Activated CD8-positive, alpha-beta memory T cell treated with anti-CD3 and anti-CD28 coated beads for 48 hours (primary cell): ENCODE measurements at places on chromosomes 5 and 9.

DNA sequence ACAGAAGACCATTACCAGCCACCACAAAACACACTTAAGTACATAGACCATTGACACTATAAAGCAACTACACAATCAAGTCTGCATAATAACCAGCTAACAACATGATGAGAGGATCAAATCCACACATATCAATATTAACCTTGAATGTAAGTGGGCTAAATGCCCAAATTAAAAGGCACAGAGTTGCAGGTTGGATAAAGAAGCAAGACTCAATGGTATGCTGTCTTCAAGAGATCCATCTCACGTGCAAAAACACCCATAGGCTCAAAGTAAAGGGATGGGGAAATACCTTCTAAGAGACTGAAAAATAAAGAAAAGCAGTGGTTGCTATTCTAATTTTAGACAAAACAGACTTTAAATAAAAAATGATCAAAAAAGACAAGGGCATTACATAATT is 113.6 kb upstream of the CD180 start:
- DNase-seq: no peak

DNA sequence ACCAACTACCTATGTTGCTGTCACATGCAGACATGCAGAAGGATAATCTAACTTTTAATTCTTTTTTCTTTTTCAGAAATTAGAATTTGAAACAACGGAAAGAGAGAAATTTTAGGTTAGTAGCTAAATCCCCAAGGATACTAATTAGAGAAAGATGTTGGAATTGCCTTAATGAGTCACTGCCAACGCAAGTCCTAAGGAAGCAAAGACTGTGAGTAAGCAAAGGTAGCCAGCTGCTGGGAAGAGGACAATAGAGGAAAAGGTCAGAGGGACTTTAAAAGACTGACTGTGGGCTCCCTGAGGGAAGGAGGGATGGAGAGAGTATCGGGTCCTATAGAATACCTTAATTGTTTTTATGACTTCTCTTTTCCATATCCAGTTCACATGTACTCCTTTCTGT is 461.9 kb upstream of the PAPPA start:
- no peak for DNase-seq

GRCh38 chr9:12988258-12988657 is 213.4 kb downstream of the LURAP1L start:
- DNase-seq: no peak

- DNase-seq: no peak
These were observed 12.6 kb downstream of the ERGIC1 start for GRCh38 chr5:172846677-172847076.

- DNase-seq: no peak
These were observed 248.1 kb upstream of the MAP3K1 start for GRCh38 chr5:56567278-56567677.

GRCh38 chr5:1656271-1656975 is 132.7 kb upstream of the LPCAT1 start:
- DNase-seq: no peak

GRCh38 chr5:138226910-138227309 is 13.8 kb upstream of the CDC23 start:
- DNase-seq: no peak

DNA sequence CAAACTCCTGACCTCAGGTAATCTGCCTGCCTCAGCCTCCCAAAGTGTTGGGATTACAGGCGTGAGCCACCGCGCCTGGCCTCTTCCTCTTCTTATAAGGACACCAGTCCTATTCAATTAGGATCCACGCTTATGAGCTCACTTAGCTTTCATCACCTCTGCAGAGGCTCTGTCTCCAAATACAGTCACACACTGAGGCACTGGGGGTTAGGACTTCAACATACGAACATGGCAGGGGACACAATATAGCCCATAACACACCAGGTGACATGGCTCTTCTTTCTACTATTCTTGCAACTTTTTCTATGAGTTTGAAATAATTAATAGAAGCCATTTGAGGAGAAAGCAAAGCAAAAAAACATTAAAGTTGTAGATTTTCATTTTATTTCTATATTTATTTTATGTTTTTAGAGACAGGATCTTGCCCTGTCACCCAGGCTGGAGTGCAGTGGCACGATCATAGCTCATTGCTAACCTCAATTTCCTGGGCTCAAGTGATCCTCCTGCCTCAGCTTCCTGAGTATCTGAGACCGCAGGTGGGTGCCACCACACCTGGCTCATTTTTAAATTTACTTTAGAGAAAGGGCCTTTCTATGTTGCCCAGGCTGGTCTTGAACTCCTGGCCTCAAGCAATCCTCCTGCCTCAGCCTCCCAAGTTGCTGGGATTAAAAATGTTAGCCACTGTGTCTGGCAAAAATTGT is 6.0 kb upstream of the PRRT1B start:
- DNase-seq: no peak

- DNase-seq: no peak
These were observed 37.6 kb upstream of the TRMT10B start for GRCh38 chr9:37715991-37716505.

DNA sequence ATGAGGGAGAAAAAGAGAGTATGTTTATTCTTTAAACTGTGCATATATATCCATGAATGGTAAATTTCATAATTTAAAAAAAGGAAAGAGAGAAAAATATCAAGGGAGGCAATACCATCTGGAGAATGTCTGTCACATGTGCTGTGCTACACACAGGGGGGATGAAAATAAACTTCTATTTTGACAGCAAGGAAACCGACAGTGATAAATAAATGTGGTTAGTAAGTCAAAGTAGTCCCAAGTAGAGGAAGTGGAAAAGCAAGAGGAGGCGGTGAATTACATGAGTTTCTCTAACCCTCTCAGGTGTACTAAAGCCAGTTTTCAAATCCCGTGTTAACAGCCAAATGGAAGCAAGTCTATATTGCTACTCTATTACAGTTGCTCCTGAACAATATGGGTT is 83.3 kb downstream of the ICE1 start:
- no peak for DNase-seq

DNA sequence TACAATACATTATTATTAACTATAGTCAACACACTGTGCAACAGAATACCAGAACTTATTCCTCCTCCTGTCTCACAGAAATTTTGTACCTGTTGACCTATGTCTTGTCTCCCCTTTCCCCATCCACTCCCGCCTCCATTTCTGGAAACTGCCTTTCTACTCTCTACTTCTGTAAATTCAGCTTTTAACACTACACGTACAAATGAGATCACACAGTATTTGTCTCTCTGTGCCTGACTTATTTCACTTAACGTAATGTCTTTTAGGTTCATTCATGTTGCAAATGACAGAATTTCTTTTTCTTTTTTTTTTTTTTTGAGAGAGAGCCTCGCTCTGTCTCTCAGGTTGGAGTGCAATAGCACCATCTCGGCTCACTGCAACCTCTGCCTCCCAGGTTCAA is 19.5 kb downstream of the MEF2C start:
- DNase-seq: no peak

DNA sequence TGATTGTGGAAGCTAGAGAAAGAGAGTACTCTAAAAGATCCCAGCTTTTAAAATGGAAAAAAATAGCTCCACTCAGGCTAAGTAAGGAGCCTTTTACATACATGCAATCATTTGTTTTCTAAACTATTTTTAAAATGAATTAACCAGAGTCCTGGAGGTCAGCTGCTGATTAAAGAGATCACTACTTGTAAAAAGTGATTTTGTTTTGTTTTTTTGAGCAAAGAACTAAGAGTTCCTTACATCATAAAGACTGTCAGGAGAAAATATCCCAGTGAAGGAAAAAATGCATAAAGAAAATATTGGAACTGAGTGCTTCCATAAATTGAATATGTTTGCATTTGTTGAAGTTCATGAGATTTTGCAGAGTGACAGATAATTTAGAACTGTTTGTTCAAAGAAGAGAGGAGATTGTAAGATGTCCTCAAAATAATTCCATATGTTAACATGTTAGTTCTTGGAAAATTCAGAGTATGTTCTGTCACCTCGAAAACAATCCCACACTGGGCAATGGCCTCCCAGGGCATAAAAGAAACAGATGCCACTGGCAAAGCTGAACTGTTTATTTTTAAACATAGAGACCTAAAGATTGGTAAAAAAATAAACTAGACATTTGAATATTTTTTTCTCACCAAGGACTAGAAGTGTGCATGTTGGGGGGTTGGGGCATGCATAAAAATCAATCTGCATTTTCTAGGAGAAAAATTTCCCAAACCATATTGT is 264.7 kb downstream of the NPR3 start:
- no peak for DNase-seq

DNA sequence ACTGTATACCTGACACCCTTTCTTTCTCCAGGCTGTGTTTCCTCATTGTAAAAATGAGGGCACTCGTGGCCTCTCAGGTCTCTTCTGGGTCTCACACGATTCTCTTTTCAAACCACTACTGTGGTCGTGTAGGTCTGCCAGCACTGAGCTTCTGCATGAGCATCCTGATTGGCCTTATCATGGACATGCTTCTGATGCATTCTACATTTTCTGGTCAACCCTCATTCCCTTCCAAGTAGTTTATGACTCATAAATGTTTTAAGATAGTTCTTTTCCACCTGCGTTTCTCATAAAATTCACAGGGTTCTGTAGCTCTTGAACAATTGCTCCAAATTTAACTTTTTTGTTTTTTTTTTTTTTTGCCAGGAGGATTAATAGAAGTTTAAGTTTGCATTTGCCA is 294.8 kb downstream of the KCTD16 start:
- no peak for DNase-seq

DNA sequence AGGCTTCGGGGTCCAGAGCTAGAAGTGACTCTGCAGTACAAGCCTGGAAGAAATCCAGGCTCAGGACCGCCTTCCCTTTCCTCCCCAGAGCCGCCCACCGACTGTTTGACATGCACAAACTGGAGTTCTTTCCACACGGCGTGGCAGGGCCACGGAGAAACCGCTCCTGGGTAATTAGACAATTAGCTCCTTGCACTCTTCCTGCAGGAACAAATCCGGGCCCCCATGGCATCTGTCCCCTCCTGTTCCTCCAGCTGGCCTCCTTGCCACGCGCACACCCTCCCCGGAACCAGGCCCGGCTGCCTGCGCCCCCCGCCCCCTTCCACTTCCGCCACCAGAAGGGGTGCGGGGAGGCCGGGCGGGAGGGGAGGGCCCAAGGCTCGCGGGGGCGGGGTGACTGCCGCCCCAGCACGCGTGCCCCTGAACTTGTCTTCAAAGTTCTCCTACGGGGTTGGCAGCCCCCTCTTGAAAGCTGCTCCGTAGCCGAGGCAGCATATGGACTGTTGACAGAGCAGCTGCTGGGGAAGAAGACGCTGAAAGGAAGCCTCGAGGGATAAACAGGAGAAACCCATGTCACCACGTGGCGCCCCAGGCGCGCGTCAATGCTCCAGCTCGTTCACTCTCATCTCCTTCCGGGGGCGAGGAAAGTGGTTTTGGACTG is 74.3 kb downstream of the SEC61B start:
- DNase-seq: no peak

DNA sequence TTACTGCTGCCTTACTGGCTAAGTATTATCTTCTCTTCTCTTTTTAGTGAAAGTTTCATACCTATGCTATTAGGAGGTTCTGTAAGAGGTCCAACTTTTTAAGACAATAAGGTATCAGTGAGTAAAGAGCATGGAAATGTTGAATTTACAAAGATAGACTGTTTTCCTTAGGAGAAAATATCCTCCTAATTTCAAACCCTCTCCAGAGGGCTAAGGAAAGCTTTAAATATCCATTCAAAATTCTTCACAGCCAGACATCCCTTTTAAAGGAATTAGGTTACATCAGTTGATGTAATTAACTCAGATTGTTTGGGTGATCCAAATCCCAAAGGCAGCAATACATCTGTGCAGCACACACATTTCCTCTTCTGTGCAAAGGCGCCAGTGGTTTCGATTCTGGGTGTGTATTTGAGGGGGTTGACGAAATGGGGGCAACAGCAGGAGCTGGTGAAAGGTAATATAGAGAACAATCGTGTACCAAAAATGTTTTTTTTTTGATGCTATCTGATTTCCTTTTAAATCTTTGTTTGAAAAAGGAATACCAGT is 273.8 kb upstream of the RPS23 start:
- no peak for DNase-seq

- DNase-seq: no peak
These were observed 56.0 kb upstream of the FAM174A start for GRCh38 chr5:100479079-100479688.

DNA sequence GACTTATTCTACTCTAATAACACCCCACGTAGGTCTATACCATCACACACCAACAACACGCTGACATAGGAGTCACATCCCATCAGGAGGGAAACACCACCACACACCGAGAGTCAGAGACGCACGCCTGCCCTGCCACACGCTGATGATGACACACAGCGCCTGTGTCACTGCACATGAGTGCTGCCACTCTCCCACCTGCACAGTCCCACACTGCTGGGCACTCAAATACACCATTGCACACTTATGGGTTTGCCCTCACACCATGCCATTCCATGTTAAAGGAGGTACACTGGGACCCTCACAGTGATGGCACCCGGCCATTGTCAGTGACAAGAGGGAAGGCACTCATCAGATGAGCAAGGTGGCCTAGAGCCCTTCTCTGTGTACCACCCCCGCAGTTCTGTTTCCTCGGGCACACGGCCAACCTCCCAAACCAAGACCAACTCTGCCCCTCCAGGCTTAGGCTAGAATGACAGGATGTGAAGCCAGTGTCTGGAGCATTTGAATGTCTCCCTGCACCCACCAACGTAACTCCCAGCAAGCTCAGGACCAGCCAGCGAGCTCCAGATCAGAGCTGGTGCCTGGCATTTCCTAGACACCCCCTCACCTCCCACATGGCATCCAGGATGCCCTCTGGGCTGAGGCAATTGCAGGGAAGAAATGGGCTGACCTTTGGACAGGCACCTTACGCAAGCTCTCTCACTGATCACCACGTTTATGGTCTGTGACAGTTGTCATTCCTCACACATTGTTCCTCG is 3.6 kb upstream of the CPLX2 start:
- no peak for DNase-seq

GRCh38 chr5:132466433-132467286 is 23.9 kb downstream of the IRF1 start:
- no peak for DNase-seq

GRCh38 chr5:168651648-168652047 is 72.5 kb upstream of the PANK3 start:
- no peak for DNase-seq

- no peak for DNase-seq
These were observed 5.0 kb downstream of the P4HA2 start for GRCh38 chr5:132222649-132223038.

GRCh38 chr9:121557581-121558447 is 58.2 kb upstream of the GGTA1 start:
- no peak for DNase-seq

- no peak for DNase-seq
These were observed 478.9 kb downstream of the PSAT1 start for GRCh38 chr9:78775696-78776295.

- no peak for DNase-seq
These were observed 282.8 kb upstream of the TNC start for GRCh38 chr9:115400796-115401195.

DNA sequence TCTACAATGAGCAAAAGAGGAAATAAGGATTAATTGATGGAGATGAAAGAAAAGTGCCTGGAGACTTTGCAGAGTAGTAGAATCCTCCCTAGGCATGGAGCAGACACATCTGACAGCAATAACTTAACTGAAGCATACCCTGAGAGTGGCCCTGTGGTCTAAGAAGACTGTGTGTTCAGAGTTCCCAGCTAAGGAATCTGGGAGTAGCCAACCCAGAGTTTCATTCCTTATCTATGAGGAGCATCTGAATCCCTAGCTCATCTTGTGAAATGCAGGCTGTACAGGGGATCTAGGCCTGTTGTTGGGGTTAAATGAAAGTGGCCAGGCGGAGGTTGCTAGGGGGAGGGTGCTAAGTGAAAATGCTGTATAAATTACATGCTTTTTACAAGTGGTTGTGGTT is 233.1 kb upstream of the FBXL7 start:
- DNase-seq: no peak
